Activated naive CD4-positive, alpha-beta T cell (primary cell): ENCODE measurements at places on chromosomes 11 and 22.

DNA sequence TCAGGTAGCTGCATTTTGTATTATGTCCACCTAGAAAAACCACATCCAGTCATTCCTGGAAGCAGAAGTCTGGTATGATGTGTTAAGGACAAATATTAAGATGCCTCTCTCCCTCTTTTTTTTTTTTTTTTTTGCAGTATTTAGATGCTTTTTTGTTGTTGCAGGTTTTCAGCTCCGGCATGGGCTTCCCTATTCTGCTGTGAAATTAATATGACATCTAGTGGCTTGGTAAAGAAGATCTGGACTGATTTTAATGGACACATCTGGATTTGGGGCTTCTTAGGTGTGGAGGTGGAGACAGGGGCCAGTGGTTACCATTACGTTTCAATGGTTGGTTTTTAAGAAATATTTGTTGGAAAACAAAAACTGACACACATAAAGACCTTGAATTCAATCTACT is 47.5 kb upstream of the RASSF10 start:
- DNase-seq, result no peak

DNA sequence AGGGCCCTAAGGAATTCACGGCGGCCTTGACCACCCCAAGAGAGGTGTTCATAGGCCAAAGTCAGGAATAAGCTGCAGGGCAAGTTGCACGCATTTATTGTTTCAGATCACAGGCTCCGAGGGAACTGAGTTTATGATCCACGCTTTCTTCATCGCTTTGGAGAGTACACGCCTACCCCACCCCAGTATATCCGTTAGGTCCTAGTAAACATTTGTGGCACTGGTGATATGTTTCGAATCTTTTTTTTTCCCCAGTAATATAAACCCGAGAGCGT is 805 bp downstream of the GANAB start:
- DNase-seq, result no peak

DNA sequence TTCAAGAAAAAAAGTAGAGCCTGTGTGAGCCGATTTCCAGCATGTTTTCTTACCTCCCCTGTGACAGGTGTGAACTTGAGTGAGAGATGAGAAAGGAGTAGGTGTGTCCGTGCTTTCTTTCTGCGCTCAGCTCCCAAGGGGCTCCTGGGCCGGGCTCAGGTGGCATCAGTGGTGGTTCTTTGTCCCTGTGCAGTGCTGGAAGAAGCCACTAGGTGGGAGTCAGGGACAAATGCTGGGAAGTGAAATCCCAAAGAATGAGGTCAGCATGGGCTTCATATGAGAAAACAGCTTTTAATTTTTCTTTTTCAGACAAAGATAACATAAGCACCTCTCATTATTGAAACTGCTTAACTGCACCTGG is 57.8 kb downstream of the PPFIBP2 start:
- DNase-seq, result no peak

DNA sequence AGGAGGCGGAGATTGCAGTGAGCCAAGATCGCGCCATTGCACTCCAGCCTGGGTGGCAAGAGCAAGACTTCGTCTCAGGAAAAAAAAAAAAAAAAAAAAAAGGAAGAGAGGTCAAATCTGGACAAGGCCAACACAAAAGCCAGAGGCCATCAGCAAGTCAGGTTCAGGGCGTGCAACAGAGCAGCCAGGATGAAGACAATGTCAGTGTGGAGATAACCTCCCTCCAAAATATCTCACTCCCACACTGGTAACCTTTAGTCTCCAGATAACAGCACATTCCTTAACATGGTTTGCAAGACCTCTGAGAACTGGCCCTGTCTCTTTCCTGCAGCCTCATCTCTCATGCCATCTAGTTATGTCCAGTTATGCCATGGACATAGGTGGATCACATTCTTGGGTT is 4.7 kb downstream of the CSNK2A3 start:
- DNase-seq, result no peak

GRCh38 chr11:9738116-9738515 is 74.2 kb downstream of the SWAP70 start:
- DNase-seq, result no peak

DNA sequence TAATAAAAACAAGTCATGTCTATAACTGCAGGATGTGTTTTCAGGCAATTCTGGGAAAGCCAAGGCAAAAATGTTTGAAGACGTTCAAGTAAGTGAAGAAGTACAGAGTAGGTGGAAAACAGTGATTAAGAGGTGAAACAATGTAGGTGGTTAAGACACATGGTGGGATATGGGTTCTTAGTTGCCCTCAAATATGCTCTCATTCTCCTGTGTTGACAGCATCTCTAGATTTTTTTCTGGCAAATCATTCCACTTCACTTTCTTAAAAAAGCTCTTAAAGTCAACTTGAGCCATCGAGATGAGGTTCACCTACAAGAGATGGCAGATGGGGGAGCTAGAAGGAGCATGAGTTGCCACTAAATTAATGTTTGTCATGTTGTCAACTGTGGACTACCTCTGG is 1041.0 kb upstream of the CNTN5 start:
- DNase-seq, result no peak

DNA sequence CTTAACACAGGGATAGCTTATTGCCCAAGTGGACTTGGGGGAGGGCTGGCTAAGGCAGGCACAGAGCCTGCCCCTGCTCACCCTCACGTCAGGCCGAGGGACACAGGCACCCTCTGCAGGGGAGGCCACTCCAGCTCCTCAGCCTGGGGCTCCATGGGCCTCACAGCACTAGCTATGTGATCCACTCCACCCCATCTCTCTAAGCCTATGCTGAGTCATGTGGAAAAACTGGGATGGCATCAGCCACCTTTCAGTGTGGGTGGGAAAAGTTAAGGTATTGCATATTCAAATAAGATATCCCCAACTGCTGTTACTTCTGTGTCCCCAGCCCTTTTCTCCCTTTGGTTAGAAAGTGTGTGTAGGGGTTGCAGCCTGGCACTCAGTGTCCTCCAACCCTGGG is 22.3 kb downstream of the RANGAP1 start:
- DNase-seq, result no peak

GRCh38 chr22:20204806-20205205 is 54.0 kb upstream of the CCDC188 start:
- DNase-seq, result no peak

- DNase-seq, result no peak
These were observed 6.7 kb downstream of the AIFM3 start for GRCh38 chr22:20973634-20974286.

GRCh38 chr11:119691701-119692539 is 37.1 kb downstream of the NECTIN1 start:
- DNase-seq, result no peak

GRCh38 chr11:5288108-5288905 is 13.4 kb downstream of the OR51B4 start:
- DNase-seq, result no peak

- DNase-seq, result no peak
These were observed 2.3 kb downstream of the SHANK3 start for GRCh38 chr22:50674606-50675552.

GRCh38 chr11:17746096-17746495 is 11.5 kb downstream of the KCNC1 start:
- no peak for DNase-seq

DNA sequence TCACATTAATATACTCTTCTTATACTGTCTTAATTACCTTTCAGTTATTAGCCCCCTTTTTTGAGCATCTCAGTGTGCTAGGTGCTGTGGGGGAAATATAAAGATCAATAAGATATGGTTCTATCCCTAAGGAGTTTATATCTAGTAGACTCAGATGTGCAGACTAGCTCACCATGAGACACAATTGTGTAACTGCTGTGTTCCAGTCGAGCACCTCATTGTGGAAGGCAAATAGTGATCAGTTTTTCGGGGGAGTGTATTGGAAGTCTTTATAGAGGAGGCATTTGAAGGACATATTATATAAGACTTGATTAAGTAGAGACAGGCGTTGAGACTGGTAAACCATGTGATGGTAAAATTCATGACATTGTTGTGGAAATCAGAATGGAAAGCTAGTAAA is 11.8 kb downstream of the PDE3B start:
- DNase-seq, result no peak

DNA sequence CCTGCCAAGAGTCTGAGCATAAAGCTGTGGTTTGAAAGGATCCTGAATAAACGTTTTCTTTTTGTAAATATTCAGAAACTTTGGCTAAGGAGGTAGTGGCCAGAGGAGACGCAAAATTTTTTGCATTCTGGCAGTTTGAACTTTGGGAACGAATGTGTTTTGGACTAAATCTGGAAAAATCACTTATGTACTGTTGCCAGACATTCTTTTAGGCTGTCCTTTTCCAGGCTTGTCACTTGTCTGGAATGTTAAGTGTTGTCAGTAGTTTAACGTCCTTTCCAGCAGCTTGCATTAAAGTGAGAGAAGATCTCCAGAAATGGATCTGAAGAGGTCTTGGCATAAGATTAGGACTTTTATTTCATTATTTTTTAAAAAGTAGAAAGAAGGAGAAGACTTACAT is 18.5 kb downstream of the SPECC1L start:
- DNase-seq, result no peak

GRCh38 chr11:6523253-6523652 is 26.2 kb downstream of the DNHD1 start:
- no peak for DNase-seq

DNA sequence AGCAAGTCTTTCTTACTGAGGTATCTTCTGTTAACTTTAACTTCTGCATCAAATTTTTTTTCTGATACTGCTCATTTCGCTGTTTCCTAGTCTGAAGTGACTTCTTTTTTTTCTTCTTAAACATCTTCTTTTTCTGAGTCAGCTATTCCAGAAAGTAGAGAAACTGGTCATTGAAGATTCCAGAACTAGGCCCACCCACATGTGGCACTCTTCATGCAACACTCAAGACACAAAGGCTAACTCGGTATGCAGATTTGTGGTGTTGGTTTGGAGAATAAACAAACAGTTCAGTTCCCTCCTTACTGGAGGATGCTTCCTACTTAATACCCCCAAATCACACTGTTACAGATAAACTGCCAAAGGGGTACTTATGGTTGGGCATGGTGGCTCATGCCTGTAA is 25.2 kb upstream of the MTCH2 start:
- DNase-seq, result no peak

DNA sequence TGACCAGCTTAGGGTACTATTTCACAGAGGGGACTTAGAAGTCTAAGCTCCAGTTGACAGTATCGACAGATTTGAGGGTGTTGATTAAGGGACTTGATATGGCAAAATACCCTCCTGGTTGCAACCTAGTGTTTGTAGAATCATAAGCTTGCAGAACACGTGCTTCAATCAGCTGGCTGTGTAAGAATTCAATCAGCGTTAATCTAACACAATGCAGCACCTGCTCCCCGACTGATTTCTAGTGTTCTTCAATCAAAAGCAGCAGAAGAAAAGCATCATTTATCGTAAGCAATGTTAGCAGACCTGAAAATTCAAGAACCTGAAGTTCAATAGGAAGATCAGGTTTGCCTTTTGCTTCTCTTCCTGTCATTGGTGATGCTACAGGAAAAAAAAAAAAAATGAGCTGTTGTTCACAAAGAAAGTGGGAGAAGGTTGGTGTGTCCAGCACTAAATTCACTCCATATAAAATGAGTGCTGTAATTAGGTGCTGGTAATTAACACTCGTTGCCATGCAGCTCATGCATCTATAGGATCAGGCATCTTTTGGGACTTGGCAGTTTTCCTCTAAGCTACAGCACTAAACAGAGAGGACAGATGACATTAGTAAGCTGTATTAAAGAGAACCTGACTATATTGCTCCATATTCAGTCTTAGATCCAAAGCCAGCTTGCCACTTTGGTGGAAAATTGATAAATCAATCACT is 840.3 kb downstream of the OPCML start:
- DNase-seq, result no peak

DNA sequence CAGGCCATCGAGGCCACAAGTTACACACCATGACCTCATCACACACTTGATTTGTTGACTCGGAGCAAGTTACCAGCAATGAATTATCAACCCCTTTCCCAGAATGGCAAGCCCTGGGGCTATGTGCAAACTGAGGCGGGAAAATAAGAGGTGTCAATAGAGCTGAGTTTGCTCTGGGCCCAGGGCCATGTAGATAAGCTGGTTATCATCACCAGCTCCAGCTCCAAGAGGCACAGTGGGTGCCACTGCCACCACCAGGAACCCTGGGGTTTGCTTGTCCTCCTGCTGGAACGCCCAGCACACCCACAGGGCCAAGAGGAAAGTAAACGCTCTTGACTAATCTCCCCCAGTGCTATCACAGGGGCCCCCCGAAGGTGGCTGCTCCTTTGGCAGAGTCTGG is 13.0 kb upstream of the VPS37C start:
- no peak for DNase-seq

GRCh38 chr11:62832336-62833234 is at the start of gene TEX54:
Gene TEX54, minus strand, starts transcription at chr11:62832841.
- no peak for DNase-seq

GRCh38 chr11:12494699-12495098 is 117.3 kb downstream of the PARVA start:
- DNase-seq, result no peak

- DNase-seq, result no peak
These were observed 747.3 kb upstream of the TENM4 start for GRCh38 chr11:80188076-80188627.

DNA sequence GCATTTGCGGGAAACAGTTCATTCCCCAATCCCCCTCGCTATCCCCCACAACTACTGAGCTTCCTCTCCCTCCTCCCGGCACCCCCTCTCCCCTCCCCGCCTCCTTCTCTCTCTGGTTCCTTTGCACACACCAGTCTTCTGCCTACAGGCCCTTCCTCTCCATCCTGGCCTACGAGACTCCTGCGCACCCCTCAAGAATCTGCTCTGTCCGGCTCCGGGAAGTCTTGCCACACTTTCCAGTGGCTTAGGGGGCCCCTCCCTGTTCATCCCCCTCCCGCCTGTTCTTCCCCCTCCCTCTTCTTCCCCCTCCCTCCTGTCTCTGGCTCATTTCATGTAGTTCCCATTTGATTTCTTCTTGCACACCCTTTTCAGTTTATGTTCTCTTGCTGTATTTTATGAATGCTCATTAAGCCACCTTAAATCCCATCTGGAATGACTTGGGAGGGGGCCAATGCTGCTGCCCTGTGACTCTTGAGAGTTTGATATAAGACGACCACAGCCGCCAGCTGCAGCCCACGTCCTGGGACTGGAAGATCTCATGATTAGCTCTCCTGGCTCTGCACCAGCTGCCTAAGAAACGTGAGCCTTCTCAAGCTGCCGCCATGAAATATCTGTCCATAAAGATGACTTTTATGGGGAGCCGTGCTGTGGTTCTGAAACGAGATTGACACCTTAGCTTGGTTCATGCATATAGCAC is 50.9 kb downstream of the RPS6KA4 start:
- no peak for DNase-seq

GRCh38 chr22:32341122-32341740 is 16.4 kb upstream of the RFPL3 start:
- DNase-seq, result no peak

- DNase-seq, result no peak
These were observed 966 bp downstream of the AHNAK start for GRCh38 chr11:62545437-62546243.

GRCh38 chr22:49543876-49544275 is 283.8 kb downstream of the BRD1 start:
- no peak for DNase-seq
